ENCODE measurements at places on chromosomes 11 and 22.
A peak's percentile ranks its signal among the peaks of the same experiment; 100 is the strongest.

- no peak for DNase-seq
These were observed 10.1 kb upstream of the HTR3B start for GRCh38 chr11:113894421-113894996.

- no peak for DNase-seq
These were observed 69.2 kb upstream of the OR9G4 start for GRCh38 chr11:56817661-56818060.

GRCh38 chr11:66789097-66789890 is 53.9 kb upstream of the RCE1 start:
- DNase-seq: no peak

DNA sequence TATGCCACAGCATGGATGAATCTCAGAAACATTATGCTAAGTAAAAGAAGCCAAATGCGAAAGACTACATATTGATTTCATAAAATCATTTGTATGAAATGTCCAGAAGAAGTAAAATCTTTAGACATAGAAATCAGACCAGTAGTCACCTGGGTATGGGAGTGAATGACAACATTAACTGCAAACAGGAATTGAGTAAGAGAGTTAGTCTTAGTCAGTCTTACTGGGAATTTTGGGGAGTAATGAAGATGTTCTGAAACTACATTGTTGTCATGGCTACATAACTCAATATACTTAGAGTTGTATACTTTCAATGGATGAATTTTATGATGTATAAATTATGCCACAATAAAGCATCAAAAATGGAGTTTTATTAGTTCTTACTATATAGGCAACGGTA is 107.8 kb upstream of the CHORDC1 start:
- DNase-seq: no peak

DNA sequence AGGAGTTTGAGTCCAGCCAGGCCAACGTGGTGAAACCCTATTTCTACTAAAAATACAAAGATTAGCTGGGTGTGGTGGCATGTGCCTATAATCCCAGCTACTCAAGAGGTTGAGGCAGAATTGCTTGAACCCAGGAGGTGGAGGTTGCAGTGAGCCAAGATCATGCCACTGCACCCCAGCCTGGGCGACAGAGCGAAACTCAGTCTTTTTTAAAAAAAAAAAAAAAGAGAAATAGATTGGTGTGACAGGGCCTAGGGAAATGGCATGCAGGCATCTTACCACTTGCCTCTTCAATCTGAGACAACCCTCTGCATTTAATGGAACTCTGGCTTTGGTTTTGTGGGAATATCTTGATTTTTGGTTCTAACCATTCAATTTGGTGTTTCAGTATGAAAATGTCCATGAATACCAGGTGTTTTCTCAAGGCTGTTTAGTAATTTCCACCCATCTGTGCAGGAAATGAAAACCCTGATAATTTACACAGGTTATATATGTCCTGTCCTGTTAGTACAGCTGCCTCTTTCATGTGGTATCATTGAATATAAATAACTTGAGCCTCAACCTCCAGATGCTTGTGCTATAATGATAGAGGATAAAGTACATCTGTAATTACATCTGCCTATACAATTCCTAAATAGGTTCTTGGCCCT is 8.4 kb downstream of the XBP1 start:
- no peak for DNase-seq

GRCh38 chr22:28911777-28912669 is 28.7 kb downstream of the ZNRF3 start:
- no peak for DNase-seq

GRCh38 chr22:20433191-20433590 is 4.4 kb downstream of the SCARF2 start:
- DNase-seq: no peak

DNA sequence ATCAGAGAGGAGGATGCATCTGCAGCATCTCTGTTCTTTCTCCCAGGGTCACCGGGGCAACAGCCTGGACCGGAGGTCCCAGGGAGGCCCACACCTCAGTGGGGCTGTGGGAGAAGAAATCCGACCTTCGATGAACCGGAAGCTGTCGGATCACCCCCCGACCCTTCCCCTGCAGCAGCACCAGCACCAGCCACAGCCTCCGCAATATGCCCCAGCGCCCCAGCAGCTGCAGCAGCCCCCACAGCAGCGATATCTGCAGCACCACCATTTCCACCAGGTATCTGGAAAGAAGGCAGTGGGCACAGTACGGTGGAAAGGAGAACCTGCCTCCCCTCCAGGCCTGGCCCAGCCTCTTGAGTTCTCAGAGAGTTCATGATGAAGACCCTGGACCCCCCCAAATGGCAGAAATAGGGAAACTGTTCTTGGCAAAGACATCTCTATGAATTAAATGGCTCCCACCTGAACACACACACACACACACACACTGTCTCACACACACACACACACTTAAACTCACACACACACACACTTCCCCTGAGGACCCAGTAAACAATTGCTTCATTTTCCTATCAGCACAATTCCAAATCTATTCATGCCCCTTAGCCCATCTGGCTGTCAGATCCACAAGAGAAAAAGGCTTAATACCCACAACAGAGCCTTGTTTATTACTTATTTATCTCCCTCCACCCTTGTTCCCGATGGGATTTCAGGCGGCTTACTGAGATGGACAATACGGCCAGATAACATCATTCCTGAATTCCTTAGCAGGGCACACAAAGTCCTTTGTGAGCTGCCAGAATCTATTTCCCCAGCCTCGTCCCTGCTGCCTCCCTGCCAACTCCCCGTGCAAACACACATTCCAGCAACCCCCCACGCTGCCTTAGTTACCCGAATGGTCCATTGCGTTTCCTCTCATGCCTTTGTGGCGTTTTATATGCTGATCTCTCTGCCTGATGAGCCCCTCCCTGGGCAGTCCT is 8.1 kb downstream of the TMA7B start:
- no peak for DNase-seq

GRCh38 chr11:78347956-78348355 is 69.7 kb downstream of the GAB2 start:
- no peak for DNase-seq

- no peak for DNase-seq
These were observed 393.0 kb upstream of the KIRREL3 start for GRCh38 chr11:127393460-127393997.

GRCh38 chr11:111236383-111236782 is 9.1 kb upstream of the POU2AF2 start:
- no peak for DNase-seq

- DNase-seq: peak; percentile 74
These were observed 34.2 kb downstream of the DNHD1 start for GRCh38 chr11:6531267-6531752.
